ENCODE measurements at places on chromosomes 2 and 18.

DNA sequence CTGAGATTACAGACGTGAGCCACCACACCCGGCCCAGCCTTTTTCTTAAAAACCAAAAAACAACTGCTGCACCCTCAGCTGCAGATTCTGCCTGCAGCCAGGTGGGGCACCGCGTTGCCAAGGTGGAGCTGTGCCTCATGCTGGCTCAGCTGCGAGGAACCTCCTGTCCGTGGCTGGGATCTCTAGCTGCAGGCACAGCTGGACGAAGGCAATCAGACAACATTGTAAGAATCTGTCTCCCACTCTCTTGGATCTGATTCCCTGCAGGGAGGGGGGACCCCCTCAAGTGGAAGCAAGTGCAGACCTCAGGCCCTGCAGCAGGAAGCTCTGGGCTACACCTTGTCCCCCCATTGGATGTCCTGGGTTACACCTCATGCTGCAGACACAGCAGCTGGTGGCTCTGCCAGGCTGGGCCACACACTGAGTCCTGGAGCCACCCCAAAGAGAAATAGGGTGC, 24.1 kb downstream of the CIDEA start:
- DNase-seq = no peak

GRCh38 chr2:855177-855576, 95.5 kb upstream of the SNTG2 start:
- no peak for DNase-seq

DNA sequence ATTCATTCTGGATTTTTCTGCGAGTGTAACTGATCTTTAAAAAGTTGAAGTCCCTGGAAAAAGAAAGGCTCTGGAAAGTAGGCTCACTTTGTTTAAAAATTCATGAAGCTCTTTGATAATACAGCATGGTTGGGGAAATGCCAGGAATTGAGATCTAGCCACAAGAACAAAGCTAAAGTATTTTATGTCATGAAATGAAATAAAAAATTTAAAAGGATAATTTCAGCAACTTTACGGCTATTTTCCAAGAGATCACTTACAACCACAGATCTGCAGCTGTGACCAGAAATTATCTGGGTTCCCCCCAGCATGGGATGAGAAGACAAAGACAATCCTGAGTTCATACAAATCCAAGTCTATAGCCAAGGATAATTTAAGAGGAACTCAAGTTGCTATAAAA, 25.3 kb upstream of the RFX8 start:
- DNase-seq = no peak

DNA sequence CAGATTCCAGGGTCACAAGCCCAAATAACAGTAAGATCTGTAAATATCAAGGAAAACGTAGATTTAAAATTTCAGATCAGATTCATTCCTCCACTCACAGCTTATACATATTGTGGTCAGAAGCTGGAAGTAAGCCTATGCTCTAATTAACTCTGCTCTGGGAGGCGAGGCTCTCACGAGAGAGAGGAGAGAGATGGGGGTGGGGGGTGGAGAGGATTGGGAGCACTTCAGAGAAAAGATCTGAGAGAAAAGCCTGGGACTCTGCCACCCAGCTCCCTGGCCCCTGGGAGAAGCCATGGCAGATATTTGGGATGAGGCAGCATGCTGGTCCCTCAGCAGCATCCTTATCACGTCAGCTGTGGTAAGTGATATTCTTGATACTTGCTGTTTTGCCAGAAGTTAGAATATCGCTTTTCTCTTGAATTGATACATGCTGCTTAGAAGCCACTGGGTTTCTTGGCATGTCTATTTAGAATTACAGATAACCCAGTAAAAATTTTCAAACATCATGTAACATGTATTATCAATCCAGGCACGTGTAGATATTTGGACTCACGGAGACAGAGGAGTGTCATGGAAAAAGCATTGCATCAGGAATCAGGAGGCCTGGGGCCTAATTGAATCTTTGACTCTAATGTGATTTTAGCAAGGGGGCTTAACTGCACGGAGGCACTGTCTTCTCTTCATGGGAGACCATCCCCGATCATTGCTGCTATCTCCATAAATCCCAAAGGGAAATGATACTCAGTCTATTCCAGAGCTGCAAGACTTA, 265.4 kb downstream of the HRH4 start:
- no peak for DNase-seq

GRCh38 chr2:190528521-190529001, 6.0 kb downstream of the NEMP2 start:
- DNase-seq = no peak

GRCh38 chr2:158773121-158773520, 22.0 kb upstream of the DAPL1 start:
- DNase-seq = no peak

- no peak for DNase-seq
Observed at GRCh38 chr2:24816884-24817283, 23.7 kb downstream of the CENPO start.

GRCh38 chr2:215973954-215974699, 39.2 kb downstream of the MREG start:
- DNase-seq = no peak

GRCh38 chr2:38463752-38464151, 86.7 kb upstream of the ATL2 start:
- DNase-seq = no peak

All from mesothelial cell of epicardium (in vitro differentiated cells).